ENCODE measurements at places on chromosomes 7 and 10. TPM values are rescaled to one million over a fixed set of nuclear protein-coding genes. Genes with fewer than 3 reads are reported as not detected.

Gene LIPM
- total RNA-seq = not detected

Gene LRRC18
- not detected for total RNA-seq

Gene NEUROG3
- not detected for total RNA-seq

- DNase-seq = no peak
Observed at GRCh38 chr7:121105262-121105661, 116.8 kb downstream of the CPED1 start.

GRCh38 chr10:116800286-116800929 lies 48.9 kb upstream of the ENO4 start:
- no peak for DNase-seq

DNA sequence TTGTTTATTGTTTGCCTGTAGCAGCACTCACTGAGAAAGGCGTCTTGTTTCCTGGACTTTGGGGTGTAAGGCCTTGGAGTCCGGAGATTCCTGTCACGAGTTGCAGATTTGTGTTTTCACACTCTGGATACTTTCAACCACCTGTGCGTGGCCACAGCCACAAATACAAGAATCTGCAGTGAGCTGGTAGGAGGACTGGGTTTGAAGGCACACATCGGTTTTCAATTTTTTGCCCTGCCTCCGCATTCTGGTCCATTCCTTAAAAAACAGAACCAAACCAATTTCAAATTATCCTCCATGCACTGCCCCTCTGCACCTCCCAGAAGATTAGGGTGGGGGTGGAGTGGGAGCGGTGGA lies 619 bp downstream of the EXOC4 start:
- DNase-seq = no peak

DNA sequence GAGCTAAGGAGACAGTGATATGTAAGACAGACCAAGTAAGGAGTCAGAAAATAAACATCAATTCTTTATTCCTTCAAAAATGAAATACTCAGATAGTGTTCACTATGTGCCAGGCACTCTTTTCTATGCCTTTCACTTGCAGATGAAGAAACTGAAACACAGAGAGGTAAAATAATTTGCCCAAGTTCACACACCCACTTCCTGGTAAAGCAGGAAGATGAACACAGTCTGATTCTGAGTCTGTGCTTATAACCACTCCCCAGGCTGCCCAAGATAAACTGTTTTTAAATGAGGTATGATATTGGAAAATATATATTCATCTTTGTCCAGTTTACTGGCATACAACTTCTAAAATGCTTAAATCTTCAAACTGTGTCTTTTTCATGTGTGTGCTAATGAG lies 294.4 kb upstream of the NPVF start:
- no peak for DNase-seq

DNA sequence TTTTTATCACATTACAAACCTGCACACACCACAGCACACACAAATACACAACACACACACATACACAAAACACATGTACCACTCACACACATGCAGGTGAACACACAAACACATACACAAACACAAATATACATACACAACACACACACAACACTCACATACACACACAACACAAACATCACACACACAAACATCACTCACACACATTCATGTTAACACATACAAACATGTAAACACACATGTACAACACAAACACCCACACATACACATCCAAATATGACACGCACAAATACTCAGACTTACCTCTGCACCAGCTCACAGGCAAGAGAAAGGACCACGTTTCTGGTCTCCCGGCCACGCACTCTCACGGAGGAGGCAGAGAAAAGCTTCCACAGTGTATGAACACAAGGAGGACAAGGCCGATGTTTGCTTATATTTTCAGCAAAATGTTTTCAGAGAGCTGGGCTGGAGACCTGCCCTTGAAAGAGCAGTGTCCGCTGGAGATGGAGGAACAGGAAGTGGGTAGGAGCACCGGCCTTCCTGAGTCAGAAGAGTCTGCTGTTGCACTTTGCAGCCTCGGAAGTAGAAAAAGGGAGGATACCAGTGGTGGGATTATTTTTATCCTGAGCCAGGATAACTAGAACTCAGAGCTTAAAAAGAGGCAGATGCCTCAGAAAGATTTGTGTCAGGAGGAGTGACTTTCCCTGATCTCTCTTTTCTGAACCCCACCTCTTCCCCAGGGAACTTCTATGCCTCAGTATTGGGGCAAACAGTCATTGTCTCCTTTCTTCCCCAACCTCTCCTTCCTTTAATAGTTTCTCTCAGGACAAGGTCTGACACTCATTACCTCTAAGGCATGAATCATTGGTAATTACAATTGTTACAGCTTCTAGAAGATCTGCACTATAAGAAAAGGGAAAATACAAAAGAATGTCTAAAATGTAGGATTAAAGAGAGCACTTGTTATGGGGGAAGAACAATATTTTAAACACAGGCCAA lies at the start of gene GIMAP6:
GIMAP6 (minus strand) TSS at position 520 of the 999 bp plus-strand sequence. CDS start 2,243 bp downstream, outside the sequence.
- no peak for DNase-seq

DNA sequence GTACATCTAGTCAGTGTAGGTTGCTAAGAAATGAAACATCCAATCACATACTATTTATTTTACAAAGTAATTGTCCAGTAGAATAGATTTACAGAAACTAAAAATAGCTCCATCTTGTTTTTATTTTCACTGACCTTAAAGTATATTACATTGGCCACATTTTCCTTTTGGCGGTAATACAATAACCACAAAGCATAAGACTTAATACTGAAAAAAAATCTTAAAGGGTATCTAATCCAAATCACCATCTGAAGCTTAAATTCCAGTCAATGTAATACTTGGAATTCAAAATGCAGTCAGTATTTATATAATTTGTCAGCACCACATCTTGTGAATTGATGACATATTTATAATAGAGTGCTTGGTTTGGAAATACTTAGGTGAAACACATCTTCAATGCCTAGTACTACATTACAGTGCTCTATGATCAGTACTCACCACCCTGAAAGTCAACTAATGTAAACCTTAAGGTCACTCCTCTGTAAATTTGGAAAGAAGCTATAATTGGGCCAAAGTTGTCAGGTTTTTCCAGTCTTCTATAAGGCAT lies 8.9 kb downstream of the ANKMY2 start:
- no peak for DNase-seq

Measured in left ventricle myocardium inferior (tissue), 1 donor.